ENCODE measurements at places on chromosomes 2 and 18.

DNA sequence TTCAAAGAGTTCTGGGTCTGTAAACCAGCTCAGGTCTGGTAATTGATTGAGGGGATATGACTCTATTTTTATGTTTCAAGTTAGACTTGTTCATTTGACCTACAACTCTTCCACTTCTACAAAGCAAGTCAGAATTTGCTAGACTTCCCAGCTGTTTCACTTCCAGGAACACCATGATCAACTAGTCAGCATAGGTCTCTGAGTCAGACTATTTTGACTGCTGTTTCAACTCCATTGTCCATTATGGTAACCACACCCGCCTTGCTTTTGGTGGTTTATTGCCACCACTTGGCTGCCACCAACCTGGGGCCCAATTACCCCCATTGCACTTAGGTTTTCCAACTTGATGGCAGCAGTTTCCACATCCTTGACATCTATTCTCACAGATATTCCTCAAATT is 116.6 kb downstream of the LAMA3 start:
- no peak for DNase-seq

- DNase-seq = no peak
Observed at GRCh38 chr2:20576598-20577115, 74.2 kb downstream of the HS1BP3 start.

DNA sequence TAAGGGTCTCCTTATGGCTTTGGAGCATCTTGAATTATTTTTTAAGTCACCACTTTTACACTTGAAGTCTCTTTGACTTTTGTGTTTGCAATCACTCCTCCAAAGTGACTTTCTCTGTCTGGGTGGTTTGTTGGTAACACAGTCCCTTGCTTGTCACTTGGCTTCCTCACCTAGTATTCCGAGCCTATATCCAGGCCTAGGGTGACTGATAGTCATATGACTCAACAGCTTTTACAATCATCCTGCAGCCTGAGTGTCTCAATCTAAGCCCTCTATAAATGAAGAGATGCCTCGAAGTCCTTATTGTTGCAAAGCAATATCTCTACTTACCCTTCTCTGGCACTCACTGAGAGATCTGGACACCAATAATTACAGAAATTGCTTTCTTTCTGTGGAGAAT is 53.9 kb upstream of the SETBP1 start:
- no peak for DNase-seq

DNA sequence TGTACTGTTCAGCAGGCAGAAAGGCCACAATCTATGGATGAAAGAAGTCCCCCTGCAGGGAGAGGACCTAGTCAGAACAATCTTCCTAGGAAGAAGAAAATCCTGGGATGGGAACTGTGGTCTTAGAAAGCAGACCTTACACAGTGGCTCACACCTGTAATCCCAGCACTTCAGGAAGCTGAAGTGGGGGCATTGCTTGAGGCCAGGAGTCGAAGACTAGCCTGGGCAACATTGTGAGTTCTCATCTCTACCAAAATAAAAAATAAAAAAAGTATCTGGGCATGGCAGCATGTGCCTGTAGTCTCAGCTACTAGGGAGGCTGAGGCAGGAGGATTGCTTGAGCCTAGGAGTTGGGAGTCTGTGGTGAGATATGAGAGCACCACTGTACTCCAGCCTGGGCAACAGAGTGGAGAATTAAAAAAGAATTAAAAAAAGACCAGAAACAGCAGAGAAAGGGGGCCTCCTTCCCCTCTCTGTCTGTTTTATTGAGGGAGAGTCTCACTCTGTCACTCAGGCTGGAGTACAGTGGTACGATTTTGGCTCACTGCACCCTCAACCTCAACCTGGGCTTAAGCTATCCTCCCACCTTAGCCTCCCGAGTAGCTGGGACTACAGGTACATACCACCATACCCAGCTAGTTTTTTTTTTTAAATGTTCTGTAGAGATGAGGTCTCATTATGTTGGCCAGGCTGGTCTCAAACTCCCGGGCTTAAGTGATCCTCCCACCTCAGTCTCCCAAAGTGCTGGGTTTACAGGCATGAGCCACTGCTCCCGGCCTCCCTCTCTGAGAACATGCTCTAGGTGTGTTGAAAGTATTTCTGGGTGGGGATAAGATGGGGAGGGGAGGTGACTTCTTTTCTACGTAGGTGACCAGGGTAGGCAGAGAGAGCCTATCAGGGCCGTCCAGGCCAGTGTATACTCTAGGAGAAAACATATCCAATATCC is 7.4 kb downstream of the RHOB start:
- no peak for DNase-seq

GRCh38 chr2:72114693-72115051 is 33.0 kb downstream of the CYP26B1 start:
- no peak for DNase-seq

DNA sequence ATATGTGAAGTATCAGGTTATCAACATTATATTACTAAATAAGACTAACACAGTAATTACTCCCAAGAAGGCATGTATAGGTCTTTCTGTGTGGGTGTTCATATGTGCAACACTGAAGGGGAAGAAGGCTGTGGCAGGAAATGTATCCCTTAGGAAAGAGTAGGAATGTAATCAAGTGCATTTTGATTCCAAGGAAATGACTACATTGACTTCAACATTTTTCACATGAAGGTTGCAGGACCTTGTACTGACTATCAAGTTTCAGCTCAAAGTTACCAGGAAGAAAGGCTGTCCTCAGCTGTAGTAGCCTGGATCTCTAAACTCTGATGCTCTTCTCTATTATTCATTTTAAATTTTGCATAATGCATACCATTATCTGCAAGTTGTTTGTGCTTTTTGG is 680.8 kb downstream of the NYAP2 start:
- DNase-seq = no peak

DNA sequence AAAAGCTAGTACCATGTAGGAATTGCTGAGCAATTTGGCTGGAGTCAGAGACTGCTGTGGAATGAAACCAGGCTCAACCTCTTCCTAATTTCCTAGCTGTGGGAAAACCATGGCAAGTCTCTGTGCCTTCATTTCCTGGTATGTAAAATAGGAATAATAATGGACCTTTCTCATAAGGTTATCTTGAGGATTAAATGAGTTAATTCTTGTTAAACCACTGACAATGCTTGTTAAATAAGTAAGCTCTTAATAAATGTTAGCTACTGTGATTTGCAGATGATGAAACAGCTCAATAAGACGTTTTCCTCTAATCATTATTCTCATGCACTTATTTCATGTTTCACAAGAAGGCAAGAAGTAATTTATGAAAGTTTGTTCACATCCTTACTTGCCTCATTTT is 346.7 kb downstream of the RND3 start:
- DNase-seq = no peak

GRCh38 chr18:36419900-36420531 is 122.5 kb downstream of the FHOD3 start:
- DNase-seq = no peak

DNA sequence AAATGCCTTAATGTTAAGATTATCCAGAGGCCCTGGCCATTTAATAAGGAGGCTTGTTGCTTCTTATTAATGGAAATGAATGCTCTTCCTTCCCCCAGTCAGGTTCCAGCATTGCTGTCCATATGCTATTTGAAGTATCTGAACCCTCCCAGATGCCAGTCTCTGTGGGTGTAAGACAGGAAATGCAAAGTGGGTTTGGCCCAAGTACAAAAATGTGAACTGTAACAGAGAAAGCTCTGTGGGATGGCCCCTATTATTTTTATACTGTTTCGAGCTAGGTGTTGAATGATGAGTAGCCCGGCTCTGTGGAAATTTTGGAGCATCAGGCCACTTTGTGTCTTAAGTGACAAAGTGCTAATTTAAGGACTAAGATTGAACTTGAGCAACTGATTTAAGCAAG is 141.0 kb downstream of the UXS1 start:
- no peak for DNase-seq

- DNase-seq = no peak
Observed at GRCh38 chr2:18750672-18751554, 161.5 kb upstream of the NT5C1B start.

GRCh38 chr2:235560345-235560744 is 66.5 kb downstream of the AGAP1 start:
- DNase-seq = no peak

DNA sequence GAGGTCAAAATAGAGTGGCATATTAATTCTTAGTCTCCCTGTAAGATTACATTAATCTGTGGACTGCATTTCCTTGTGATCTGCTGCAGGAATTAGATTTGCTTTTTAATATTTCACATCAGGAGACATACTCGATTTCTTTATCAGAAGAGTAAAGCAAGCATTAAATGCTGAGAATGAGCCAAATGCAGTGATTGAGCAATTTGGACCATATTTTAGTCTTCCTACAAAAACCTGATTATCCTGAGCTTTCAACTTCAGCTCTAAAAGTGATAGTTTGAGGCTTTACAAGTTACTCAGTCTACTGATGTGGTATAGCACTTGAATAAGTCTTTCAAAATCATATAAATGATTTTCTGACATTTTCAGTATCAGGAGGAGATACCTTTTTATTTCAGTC is 774.3 kb upstream of the RAB6C start:
- no peak for DNase-seq

DNA sequence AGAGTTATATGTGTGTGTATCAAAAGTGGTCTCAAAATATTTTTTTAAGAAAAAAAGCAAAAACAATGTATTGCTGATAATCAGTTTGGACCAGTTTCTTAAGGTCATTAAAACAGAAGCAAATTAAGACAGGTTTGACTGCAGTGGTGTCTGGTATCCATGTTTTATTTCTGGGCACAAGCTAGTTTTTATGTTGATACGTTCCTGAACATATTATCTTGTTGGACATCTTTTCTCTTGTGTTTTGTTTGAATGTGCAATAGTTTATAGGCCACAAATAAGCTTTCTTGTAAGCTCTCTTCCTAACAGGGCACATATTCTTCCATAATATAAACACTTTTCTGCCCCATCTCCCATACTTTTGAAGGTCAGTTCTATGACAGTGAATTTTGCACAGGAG is 74.6 kb upstream of the FAM117B start:
- no peak for DNase-seq

Measured in putamen (tissue), 1 donor.